Ovary (tissue), 10 donors: ENCODE measurements at places on chromosomes 3 and 15. TPM values are rescaled to one million over a fixed set of nuclear protein-coding genes. Genes with fewer than 3 reads are reported as not detected.
A peak's percentile ranks its signal among the peaks of the same experiment; 100 is the strongest.

Gene PLXNA1
- 10.6 TPM for polyA plus RNA-seq

- DNase-seq = peak; percentile 22
Measured at GRCh38 chr3:49928481-49929017, 1.1 kb downstream of the MON1A start.

Gene PRSS50
- polyA plus RNA-seq = not detected

DNA sequence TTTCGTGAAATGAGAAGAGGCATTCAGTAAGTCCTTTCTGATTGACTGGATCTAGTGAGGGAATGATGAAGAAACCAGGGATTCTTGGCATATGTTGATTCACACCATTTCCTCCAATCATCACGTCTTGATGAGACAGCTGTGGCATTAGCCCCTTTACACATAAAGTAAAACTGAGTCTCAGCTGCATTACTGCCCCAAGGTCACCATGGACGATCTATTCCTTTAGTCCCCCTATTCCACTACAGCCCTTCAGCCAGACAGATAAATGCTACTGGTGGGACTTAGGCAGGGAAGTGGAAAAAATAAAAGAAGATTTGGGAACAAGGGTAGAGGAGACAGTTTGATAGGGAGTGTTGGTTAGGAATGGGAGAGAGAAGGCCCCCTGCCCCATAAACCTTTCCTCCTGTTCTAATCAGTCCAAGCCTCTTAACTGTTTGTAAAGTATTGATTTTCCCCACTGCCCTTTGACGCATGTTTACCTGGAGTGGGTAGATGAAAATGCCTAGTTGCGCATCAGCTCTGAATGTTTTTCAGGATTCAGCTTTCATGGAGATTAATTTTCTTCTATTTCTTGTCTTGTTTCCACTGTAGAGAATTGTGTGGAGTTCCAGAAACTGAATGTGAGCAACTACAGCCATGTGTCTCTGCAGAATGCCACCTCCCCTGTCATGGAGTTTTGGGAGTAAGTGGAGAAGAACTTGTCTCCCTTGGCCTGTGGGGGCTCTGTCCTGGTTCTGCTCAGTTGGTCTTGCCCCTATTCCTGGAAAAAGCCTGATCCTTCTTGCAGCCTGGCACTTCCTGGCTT, 6.9 kb downstream of the SLC6A11 start:
- DNase-seq = no peak

DNA sequence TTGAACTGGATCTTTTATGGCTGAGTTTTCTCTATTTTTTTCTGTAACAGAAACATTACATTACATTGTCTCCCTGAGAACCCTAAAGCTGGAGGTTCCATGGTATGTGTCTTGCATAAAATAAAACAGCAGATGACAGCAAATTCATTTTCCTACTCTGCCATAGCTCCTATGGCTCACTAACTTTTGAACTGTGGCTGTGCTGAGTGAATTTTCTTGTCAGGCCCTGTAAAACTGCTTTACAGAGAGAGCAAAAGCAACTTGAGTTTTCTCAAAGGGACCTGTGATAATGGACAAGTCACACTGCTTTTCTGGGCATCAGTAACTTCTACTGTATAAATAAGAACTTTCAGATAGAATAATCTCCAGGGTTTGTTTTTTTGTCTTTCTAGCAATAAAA, 129.9 kb upstream of the TSC22D2 start:
- no peak for DNase-seq

- no peak for DNase-seq
Measured at GRCh38 chr15:28098766-28099554, at the start of gene OCA2. Gene OCA2, minus strand, starts transcription at chr15:28099315. Its CDS starts 17,441 bp downstream, at chr15:28081874.

Gene NECTIN3
- 15.4 TPM for polyA plus RNA-seq

- DNase-seq = no peak
Measured at GRCh38 chr3:190983875-190984274, 121.4 kb upstream of the GMNC start.

Gene RAB8B
- 18.5 TPM for polyA plus RNA-seq

GRCh38 chr3:156293566-156293965, 173.2 kb downstream of the KCNAB1 start:
- no peak for DNase-seq
